Stimulated activated CD8-positive, alpha-beta memory T cell treated with anti-CD3 and anti-CD28 coated beads, Interleukin-4, amount 100 ng/mL, for 24 hours (primary cell): ENCODE measurements at places on chromosomes 3 and 15.
A peak's percentile ranks its signal among the peaks of the same experiment; 100 is the strongest.

- no peak for DNase-seq
Observed at GRCh38 chr3:168085491-168086119, 10.1 kb downstream of the GOLIM4 start.

DNA sequence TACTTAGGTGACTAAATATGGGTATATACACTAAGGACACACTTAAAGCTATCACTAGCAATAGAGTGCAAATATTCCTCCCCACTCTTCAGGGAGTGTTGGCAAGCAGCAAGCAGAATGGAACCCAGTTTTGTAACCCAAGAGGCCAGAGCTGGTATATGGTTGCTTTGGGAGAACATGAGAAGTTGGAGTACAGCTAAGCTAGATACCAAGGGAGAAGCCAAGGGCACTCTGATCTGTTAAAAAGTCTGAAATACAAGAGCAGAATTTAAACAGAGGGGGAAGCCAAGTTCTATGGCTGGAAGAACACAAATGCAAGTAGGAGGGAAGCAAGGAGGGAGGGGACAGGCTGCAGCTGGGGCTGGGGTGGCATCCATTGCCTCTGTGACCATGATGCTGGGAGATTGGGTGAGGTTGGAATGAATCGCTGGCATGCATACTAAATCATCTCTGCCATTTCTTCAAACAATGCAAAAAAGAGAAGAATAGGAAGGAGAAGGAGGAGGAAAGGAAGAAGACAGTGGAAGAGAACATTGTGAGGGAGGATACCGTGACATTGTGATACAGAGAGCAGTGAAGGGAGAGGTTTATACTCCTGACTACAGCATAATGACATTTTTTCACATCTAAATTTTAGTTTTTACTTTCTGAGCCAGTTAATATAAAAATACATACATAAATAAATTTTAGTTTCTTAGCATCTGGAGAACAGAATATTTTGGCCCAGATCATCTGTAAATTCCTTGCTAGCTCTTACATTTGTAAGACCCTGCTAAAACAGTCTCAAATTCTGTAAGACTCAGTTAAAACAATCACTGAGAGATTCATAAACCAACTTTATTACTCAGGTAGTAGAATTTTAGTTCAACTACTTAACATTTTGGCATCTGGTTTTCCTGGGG is 9.0 kb upstream of the ANXA2 start:
- DNase-seq = no peak

DNA sequence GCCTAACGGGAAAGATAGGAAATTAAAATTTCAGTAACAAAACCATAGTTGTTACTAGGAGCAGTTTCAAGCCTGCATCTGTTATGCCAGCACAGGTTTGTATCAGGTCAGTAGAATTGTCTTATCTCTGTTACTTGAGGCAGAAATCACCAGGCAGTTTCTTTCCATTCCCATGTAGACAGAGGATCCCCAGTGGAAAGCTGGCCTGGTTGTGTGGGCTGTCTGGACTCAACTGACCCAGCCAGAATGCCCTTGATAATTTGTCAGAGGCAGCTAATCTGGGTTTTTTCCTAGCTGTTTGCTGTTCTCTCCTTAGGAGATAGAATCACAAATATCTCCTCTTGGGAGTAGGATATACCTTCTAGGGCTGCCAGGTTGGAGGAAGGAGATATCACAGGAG is 1044.7 kb downstream of the IGSF11 start:
- no peak for DNase-seq

GRCh38 chr3:33358172-33358781 is 81.0 kb downstream of the FBXL2 start:
- DNase-seq = no peak

- DNase-seq = no peak
Observed at GRCh38 chr3:44516230-44516629, 38.8 kb upstream of the ZNF445 start.

DNA sequence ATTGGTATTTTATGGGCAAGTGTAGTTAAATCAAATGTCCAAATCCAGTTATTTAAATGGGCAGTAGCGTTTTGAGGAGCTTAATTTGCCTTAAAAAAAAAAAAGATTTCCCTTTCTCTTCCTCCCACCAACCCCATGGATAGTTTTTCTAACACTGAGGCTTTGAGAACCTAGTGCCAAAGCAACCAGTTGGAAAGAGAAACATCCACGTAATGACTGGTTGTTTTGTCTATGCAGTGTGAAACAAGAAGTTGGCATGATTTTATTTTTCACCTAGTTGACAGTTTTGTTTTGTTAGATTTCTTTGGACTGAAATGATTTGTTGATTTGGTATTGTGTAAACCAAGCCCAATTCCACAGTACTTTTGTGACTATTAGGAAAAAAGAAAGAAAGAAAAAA is 170.0 kb downstream of the SOX2 start:
- no peak for DNase-seq

DNA sequence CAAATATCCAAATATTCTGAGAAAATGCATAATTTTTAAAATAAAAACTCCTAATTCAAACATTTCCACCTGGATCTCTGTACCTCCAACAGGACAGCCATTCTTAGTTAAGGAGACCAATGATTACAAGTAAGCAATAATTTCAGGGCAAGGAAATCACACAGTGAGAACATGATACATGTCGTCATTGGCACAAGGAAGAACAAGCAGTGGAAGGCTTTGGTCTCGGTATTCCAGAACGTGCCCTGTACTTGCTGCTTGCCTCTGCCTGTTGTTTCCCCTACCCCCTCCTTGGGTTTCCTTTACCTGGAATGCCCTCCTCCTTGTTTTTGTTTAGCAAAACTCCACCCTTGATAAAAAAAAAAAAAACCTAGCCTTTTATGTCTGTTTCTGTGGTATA is 72.8 kb downstream of the PPM1L start:
- DNase-seq = no peak

DNA sequence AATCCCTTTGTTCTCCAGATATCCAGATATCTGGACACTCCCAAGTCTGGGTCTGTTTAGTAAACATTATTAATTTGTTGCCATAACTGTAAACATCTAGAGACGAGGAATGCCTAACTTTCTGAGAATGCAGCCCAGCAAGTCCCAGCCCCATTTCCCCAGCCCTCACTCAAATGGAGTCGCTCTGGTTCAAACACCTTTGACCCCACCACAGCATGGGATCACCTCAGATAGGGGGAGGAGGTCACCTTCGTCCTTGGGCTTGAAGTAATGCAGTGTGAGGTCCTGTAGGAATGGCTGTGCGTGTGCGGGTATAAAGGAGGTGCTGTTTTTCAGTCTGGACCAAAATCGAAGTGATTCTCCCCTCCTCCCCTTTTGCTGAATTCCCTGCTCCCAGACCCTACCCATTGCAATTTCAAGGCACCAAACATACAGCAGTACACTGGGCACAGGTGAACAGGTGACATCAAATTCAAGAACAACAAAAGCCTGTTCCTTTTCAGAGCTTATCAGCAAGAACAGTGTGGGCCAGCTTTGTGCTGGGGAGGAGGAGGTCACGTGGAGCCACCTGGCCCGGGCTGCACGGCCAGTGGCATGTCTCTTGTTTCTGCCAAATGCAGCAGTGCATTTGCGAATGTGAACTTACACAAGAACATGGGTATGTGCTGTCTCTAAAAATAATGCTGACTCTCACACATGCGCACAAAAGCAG is 57.5 kb upstream of the TRPM1 start:
- no peak for DNase-seq

DNA sequence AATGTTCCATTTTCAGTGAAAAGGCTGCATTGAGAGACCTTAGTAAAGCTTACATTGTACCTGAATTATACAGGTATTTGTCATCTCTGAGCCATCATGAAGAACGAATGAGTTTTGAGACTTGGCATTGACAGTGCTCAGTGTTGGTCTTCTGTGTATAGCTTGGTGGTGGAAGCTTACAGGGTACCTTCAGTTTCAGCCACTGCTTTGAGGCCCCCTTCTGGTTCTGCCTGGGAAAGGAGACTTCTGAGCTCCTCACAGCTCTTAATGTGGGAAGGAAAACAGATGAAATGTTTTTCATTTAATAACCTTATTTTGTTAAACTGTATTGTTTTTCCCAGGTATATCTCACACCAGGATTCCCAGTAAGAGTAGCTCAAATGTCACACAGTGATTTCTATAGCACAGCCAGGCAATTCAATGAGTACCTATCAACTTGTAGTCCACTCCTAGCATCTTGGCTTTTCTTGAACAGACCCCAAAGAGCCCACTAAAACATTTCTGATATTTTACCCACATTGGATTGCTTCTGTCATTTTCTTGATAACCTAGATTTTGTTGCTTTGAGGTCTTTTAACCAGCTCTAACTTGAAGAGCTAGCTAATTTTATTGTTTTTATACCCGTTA is 5.6 kb downstream of the SERPINI1 start:
- peak; percentile 6 for DNase-seq

DNA sequence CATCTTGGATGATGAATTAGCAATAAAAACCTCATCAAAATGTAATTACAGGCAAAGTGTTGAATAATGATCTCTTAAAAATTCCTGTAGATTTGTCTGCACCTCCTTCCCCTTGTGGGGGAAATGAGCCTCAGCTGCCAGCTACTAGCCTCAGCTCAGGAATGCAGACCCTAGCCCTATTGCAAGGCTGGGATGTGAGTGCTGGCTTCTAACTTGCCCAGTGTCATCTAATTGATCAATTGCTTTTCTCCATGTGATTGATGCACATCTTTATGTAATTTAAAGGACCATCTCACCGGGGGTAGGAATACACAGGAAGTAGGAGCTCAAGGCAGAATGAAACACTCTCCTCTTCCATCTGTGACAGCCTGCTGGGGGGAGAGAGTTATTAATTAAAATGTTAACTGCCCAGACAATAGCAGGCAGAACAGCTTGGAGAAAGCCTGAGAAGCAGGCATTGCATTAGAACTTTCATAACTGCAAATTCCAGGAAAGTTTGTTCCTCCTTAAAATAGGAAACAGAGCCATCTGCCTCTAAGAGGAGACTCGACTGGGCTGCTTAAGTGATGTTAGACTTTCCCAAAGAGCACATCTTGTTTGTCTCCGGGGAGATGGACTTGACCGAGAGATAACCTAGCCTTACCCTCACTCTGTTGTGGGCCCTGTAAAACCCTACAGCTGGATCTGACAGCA is 69.6 kb downstream of the LRTM1 start:
- DNase-seq = no peak

DNA sequence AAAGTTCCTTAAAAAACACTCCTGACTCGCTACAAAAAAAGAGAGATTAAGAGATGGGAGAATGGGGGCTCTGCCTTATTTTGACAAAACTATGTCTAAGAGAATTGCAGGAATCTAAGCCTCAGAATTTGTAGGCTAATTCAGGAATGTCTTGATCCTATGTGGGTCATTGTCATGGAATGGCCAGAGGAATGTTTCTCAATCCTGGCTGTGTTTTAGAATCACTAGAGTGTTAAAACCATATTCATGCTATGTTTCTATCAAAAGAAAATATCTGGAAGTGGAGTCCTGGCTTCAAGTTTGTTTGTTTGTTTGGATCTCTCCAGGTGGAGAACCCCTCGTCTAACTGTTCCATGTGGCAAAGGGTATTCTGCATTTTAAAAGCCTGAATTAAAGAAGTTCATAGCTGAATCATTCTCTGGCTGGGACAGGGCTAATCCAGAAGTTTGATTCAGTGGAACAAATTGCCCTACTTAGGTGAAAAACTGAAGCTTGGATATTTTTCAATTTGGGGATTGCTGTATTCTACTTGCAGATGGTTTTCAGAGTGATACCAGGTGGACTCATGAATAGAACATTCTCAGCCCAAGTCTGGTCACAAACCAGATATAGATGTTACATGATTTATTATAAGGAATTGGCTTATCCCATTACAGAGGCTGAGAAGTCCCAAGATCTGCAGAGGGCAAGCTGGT is 28.2 kb downstream of the GJD2 start:
- no peak for DNase-seq

- DNase-seq = no peak
Observed at GRCh38 chr15:73273181-73274002, 95.4 kb downstream of the HCN4 start.

DNA sequence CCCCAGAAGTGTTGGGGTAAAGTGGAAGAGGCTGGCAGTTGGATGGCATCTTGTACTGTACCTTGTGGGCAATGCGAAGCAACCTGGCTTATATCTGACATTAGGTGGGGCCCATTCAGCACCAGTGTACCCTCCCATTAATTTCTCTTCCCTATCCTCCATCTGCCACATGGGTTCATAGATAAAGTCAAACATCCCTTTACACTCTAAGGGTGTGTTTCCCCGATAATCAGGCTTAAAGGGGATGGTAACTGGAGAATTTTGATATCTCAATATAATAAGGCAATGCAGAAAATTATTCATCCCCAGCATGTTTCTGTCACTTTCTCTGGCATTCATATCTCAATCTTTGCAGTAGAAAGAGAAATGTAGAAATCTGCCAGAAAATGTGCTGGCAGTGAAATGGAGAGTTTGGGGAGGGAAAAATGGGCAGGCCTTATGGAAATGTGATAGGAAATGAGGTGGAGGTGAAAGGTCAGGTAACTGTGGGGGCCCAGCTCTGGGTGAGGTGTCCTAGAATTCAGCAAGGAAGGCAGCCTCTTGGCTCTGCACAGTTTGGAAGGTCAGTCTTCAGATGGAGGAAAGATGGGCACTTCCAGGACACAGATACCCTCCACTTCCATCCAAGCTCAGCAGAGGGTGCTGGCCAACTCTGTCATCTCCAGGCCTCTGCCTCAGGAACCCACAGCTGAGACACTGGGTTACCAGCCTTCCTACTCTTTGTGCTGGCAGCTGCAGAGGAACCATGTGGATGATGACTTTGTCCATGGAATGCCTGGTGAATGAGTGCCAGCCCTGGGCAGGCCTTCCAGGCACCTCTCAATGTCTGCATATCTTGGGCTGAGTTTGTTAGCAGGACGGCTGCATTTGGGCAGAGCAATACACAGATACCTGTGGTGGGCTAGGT is 325.9 kb upstream of the CTDSPL start:
- DNase-seq = no peak

DNA sequence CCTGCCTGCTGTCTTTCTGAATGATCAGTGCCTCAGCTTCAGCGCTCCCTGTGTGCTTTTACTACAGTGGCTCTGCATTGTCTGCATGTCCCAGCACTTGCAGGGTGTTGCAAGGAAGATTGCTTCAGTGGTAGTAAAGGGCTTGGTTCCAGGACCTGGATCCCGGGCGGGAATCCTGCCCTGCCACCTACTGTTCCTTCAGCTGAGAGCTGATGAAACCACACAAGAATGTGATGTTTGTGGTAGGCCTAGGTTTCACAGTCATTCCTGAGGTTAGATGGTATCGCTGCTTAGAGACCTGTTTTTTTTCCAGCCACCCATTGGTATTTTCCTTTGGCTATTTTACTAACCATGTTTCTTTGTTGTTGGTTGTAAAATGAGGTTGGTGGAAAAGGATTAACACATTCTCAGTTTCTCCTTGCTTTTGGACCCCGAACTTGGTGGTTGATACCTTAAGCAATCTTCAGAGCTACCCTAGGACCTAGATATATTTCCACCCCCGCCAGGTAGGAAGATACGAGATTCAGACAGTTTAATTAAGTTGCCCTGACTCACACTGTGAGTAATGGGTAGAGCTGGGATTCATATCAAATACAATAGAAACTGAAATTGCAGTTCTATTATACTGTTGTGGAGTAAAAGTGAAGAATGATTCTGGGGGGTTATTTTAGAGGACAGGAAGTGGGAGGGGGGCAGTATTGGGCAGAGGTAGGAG is 11.4 kb downstream of the GPR87 start:
- no peak for DNase-seq
